ENCODE measurements at places on chromosomes 11 and 22.

GRCh38 chr22:38435010-38435409, 20.0 kb downstream of the KCNJ4 start:
- DNase-seq: no peak

DNA sequence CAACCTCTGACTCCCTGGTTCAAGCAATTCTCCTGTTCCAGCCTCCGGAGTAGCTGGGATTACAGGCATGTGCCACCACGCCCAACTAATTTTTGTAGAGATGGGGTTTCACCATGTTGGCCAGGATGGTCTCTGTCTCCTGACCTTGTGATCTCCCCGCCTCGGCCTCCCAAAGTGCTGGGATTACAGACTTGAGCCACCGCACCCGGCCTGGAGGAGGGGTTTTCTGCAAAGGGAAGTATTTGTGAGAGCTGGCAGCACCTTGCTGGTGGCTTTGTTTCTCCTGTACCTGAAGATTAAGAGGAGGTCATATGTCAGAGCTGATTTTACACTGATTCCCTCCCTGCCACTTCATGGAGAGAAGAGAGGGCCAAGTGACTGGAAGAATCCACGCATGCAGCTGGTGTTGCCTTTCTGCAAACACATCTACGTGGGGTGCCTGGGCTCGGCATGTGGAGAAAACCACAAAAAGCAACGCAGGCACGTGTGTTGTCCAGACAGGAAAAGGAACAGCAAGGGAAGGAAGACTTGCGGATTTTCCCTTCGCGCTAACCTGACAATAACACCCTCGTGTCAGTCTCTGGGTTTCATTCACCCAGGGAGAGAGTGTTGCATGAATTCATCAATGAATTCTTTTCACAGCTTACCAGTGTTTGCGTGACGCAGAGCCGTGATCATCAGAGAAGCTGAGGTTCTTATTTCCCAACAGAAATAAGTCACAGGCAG, 61.9 kb downstream of the TSPAN18 start:
- no peak for DNase-seq

GRCh38 chr11:128417607-128418324, 169.6 kb downstream of the ETS1 start:
- no peak for DNase-seq

DNA sequence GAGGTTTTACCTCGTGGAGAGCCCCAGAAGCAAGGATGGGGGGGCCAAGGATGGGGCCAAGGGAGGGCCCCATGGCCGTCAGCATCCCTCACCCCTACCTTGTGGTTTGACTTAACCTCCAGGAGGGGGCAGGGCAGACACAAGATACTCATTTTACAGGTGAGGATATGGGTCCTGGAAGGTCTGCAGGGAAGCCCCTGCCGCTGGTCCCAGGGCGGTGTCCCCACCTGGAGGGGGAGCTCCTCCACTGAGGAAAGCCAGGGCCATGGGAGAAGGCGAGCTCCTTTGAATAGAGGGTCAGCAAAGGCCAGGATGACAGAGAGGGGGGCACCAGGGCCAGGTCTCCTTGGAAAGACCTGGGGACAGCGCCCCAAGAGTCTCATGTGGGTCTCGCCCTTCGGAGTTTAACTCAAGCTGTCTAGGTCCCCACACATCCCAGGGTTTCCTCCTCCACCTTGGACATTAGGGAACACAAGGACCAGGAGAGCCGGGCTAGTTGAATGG, 5.9 kb upstream of the ADORA2A start:
- no peak for DNase-seq

DNA sequence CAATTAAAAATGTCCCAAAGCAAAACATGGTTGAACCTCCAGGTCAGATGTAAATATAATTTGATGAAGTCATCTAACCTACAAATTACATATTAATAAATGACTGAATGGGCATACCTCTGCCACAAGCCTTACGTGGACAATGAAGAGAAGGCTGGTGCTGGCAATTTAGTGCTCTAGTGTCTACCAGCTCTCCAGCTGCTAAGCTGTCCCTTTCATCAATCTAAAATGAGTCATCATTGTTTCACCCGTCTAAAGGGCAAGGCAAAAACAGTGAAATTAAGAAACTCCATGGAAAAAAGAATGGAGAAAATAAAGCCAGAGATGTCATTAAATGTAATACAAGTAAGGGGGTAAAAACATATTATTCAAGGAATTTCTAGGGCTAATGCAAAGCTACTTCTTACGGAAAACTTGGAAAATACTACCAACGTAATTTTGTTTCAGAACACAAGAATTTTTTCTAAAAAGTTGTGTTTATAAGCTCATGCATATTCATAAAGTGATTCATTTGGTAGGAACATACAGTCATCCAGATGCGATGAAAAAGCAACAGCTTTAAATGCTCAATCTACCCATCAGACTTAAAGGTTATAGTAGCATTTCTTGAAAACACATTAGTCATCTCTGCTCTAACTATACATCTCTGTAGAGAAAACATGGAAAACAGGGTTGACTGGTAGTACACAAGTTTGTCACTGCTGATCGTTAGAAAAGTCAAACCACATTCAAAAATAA, 71.5 kb downstream of the SIK3 start:
- DNase-seq: no peak

DNA sequence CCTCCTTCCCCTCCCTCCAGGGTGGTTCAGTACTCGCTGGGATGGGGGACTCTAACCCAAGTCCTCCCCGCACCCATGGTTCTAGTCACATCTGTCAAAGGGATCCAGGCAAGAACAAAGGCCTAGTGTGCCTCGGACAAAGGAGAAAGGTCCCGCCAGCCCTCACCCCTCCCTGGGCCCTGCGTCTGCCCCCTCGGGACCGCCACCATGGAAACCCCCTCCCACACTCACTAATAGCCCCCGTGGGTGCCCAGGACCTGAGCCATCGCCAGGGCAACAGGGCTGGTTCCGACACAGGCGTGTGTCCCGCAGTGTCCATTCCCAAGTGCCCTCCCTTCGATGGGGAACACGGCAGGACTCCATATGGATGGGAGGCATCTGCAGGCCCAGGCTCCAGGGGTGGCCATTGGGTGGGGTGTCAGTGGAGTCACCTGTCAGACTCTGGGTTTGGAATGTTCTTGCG, 5.1 kb upstream of the CARNS1 start:
- no peak for DNase-seq

DNA sequence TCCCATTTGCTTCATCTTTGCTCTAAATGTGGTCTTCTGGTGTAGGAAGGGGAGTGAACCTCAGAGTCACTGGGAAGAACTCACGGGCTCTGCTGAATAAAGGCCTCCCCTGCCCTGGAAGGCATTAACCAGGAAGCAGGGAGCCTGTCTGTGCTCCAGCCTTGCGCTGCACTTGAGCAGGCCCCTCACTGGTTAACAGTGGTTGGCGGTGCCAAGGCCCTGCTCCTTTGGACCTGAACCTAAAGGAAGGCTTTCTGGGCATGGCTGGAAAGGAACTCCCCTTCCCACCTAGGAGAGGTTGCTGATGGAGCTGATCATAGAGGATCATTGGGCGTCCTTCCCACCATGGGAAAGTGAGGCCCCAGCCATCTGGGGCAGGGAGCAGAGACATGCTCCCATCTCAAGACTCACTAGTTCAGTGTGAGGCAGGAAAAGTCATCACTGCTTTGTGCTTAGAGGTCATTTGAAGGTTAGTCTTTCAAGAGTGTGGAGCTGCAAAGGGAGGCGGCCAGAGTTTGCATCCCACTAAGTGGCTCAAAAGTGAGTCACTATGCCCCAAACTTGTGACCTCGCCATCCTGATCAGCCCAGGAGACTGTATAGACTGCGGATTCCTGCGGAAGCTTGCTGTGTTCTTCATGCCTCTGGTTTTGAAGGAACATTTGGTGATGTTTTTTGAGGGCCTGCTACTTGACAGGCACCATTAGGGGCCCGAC, 50.4 kb downstream of the DBX1 start:
- DNase-seq: no peak

- DNase-seq: peak; percentile 57
Observed at GRCh38 chr11:9664276-9665171, 647 bp downstream of the SWAP70 start.

DNA sequence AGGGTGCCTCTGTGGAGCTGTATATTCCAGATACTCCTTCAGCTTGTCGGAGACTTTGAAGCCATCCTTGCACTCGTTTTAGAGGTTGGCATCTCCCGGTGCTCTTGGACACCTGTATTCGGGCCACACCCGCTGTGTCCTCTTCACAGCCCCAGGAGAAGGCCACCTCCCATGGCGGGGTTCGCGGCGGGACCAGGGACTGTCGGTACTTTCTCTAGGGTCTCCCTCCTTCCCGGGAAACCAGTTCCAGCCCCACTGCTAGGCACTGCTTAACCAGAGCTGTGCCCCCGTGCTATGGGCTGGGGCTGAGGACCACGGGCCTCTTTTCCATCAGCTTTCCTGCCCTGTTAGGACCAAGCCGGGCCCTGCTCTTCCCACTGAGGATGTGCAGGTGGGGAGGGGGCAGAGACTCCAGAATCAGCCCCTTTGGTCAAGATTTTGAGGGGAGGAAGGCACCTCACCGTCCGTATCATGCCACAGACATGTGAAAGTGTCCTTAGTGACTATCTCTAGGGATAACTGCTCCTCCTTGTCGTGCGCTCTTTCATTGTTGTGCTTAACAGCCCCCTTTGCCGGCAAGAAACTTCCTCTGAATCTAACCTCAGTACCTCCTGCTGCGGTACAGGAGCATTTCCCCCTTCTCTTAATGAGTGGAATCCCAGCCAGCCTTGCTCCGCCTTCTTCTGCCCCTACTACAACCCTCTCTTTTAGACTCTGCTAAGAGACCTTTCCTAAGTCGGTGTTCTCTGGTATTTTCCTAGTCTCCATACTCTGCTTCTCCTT, 1.2 kb upstream of the B3GAT1 start:
- no peak for DNase-seq

DNA sequence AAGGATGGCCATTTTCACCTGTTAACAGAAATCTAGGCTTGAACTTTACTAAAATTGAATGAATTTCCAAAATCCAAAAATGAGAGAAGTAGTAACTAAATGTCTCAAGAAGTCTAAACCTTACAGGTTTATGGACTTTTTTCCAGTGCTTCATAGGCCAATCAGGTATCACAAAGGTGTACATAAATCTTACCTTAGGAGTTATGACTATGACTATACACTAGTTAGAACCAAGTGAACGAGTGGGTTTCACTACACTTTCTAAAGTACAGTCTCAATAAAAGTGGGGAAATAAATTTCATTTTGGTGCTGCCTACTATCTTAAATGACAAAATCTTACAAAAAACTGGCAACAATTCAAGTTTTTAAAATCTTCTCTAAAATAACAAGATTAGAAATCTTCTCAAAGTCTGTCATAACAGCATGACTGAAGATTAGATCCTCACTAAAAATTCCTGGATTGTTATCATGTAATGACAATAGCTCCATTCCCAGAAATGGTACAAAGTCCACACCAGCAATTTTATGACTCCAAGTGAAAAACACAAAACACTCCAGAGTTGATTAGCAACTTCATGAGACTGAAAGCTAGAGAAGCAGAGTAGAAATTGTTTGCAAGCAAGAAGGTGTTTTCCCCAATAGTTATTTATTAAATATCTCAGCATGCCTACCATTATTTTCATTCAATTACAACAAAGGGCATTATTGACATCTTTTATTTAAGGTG, 20.9 kb downstream of the SOX6 start:
- DNase-seq: no peak

Measured in suppressor macrophage (primary cell).